H1 (cell line): ENCODE measurements at places on chromosomes 3 and 15. TPM values are rescaled to one million over a fixed set of nuclear protein-coding genes. Genes with fewer than 3 reads are reported as not detected.

- H3K27ac ChIP-seq = no peak overlapping the region
- H3K4me1 ChIP-seq = peaks cover 7% of the 10 kb centered on the region
- no peak overlapping the region for H3K4me3 ChIP-seq
- H3K27me3 ChIP-seq = no peaks in the 10 kb centered on the region; the same call in 1 of the 2 replicates
- no peaks in the 10 kb centered on the region for H3K36me3 ChIP-seq
These were observed 31.6 kb upstream of the PDZRN3 start for GRCh38 chr3:73656241-73656890.

DNA sequence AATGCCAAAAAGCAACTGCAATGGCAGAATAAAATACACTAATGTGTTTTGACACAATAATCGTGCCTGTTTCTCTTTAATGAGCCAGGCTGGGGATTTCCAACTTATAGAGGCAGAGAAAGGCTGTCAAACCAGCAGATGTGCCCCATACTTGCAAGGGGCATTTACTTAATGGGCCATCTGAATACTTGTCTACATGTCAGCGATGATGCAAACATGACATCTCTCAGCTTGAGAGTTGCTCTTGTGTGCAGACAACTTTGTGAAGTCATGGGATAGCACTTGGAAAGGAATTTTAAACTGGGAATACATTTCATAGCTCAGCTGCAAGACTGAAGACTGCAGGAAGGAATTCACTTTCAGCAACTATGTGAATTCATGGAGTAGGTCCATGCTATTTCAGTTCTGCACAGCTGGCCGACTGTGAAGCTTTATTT lies 127.4 kb upstream of the ADAMTS9 start:
- no peaks in the 10 kb centered on the region for H3K4me1 ChIP-seq
- H3K27ac ChIP-seq = no peak overlapping the region
- no peak overlapping the region for H3K4me3 ChIP-seq
- no peaks in the 10 kb centered on the region for H3K27me3 ChIP-seq

DNA sequence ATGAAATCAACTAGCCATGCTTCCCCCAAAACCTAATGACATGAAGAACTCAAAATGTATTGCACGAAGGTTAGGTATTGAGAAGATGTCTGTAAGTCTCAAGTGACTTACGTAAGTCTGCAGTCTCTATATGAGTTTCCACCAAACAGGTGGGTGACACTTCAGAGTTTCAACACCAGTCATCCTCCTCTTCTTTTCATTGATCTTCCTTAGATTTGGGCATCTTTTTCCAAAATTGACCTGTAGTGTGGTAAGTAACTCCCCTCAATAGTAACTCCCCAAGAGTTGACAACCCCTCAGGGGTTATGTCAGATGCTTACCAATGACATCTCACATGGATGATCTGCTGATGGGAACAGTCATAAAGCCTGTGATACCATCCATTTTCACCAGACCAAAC lies 46.1 kb downstream of the GPR176 start:
- no peaks in the 10 kb centered on the region; the same call in 1 of the 2 replicates for H3K4me1 ChIP-seq
- H3K27ac ChIP-seq = no peak overlapping the region
- DNase-seq = no peak
- no peaks in the 10 kb centered on the region for H3K27me3 ChIP-seq

GRCh38 chr3:182568261-182568660 lies 225.0 kb upstream of the ATP11B start:
- H3K36me3 ChIP-seq = no peaks in the 10 kb centered on the region
- H3K27me3 ChIP-seq = no peaks in the 10 kb centered on the region
- H3K4me3 ChIP-seq = no peak overlapping the region

DNA sequence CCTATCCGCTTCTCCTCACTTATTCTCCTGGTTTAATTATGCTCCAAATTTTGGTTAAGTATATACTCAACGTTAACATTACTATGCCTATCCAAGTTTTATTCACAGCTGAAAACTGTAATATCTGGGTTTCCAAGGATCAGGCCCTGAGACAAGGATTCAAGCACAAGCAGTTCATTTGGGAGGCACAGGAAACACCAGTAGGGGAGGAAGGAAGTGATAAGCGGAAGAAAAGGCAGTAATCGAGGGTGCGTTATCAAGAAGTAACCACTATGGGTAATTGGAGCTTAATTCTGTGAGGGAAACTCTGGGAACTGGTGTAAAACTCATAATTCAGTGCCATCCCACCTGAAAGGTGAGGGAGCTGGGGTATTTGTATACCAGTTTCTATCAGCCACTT lies 120.3 kb downstream of the KCNAB1 start:
- no peak overlapping the region for H3K27ac ChIP-seq
- no peaks in the 10 kb centered on the region for H3K4me1 ChIP-seq
- H3K27me3 ChIP-seq = no peaks in the 10 kb centered on the region
- no peak overlapping the region for H3K4me3 ChIP-seq

DNA sequence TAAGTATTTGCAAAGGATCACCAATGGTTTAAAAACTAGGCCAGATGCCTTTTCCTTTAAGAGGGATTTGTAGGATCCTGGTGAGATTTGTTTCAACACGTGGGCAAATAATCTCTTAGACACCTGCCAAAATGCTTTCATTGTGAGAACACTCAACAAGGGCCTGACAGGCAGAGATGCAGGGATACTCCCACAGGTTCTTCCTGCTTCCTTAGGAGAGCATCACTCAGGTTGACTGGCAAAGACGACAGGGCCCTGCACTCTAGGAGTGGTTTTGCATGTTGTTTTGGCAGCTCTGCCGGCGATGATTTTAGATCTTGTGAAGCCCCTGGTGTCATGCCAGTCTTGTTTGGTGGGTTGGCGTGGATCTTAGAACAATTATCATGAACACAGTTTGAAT lies 184.5 kb downstream of the NR1D2 start:
- no peak overlapping the region for H3K27ac ChIP-seq
- no peak overlapping the region for H3K4me3 ChIP-seq
- H3K4me1 ChIP-seq = no peaks in the 10 kb centered on the region
- no peak for DNase-seq
- H3K36me3 ChIP-seq = no peaks in the 10 kb centered on the region
- no peaks in the 10 kb centered on the region for H3K27me3 ChIP-seq

GRCh38 chr3:133887803-133888703 lies 7.6 kb downstream of the RAB6B start:
- H3K27me3 ChIP-seq = no peaks in the 10 kb centered on the region
- no peak overlapping the region for H3K27ac ChIP-seq
- H3K4me1 ChIP-seq = no peaks in the 10 kb centered on the region
- H3K4me3 ChIP-seq = no peak overlapping the region

- no peaks in the 10 kb centered on the region for H3K36me3 ChIP-seq
- no peak overlapping the region for H3K27ac ChIP-seq
- no peaks in the 10 kb centered on the region for H3K27me3 ChIP-seq
- H3K4me1 ChIP-seq = no peaks in the 10 kb centered on the region
- H3K4me3 ChIP-seq = no peak overlapping the region
These were observed 140.8 kb downstream of the DIPK2A start for GRCh38 chr3:144112437-144112836.

GRCh38 chr3:142444343-142444742 lies 3.5 kb downstream of the XRN1 start:
- H3K27me3 ChIP-seq = no peaks in the 10 kb centered on the region
- no peaks in the 10 kb centered on the region for H3K4me1 ChIP-seq
- DNase-seq = no peak
- no peak overlapping the region for H3K4me3 ChIP-seq
- H3K27ac ChIP-seq = no peak overlapping the region

DNA sequence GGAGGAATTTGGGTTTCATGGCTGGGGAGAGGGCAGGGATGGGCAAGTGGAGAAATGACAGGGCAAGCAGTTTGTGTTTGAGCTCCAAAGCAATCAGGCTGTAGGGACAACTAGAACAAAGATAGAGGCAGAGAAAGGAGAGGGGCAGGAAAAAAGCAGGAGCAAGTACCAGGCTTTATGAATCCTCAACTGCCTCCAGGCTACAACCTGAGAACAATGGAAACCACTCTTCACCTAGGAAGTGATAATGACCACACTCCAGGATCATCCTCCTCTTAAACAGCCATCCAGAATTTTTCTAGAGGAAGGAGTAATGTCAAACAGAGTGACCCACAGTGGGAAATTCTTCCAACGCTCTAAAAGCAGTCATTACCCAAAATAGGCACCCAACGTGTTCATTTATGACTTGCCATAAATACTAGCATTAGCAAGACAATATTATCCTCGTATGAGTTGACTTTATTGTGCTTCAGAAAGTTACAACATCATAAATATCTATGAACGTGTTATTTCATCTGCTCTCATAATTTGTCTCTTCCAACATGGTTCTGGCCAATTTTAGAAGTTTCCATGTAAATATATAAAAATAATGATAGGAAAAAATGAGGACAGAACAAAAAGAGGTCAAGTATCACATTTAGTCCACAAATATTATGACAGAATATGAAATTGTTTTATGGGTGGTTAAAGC lies 50.5 kb downstream of the TNFAIP8L3 start:
- H3K4me3 ChIP-seq = no peak overlapping the region
- no peaks in the 10 kb centered on the region for H3K36me3 ChIP-seq
- no peak overlapping the region for H3K27ac ChIP-seq
- DNase-seq = no peak
- H3K4me1 ChIP-seq = no peaks in the 10 kb centered on the region; the same call in 1 of the 2 replicates

DNA sequence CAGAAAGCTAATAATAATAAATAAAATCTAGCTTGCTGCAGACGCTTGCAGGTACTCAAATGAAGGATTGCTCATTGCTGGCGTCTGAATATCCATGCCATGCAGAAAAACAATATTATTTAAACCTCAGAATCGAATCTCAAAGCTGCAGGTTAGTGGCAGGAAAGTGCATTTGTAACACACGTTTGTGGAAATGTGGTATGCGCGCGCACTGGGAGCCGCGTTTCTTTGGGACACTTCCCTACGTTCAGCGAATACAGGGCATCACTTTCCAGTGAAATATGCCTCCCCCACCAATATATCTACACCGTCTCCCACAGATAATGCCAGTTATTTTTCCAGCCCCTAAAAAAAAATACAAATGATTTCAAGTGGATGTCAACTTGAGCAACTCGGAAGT lies 37.1 kb downstream of the ZIC4 start:
- H3K4me3 ChIP-seq = no peak overlapping the region; the same call in 1 of the 2 replicates
- DNase-seq = no peak
- peaks cover 92% of the 10 kb centered on the region for H3K27me3 ChIP-seq
- peaks cover 17% of the 10 kb centered on the region for H3K4me1 ChIP-seq
- H3K36me3 ChIP-seq = no peaks in the 10 kb centered on the region

DNA sequence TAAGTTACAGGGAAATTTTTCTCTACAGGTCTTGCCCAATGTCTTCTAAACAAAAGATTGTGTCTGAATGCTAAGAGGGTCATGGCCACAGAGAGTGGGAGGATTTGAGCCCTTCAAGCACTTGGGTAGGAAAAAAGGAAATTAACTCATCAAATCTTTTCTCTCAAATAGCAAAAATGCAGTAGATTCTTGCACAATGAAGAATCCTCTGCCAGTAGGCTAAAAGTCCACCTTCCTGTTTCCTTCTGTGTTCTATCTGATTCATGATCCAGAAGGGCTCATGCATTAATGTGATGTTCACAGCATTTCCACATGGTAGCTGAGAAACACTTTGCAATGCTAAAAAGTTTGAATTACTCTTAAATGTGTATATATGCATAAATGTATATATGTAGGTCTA lies 177.1 kb downstream of the CD47 start:
- no peaks in the 10 kb centered on the region for H3K4me1 ChIP-seq
- no peaks in the 10 kb centered on the region for H3K27me3 ChIP-seq
- no peak overlapping the region for H3K27ac ChIP-seq
- H3K4me3 ChIP-seq = no peak overlapping the region
- no peaks in the 10 kb centered on the region for H3K36me3 ChIP-seq

- H3K4me3 ChIP-seq = no peak overlapping the region
- no peaks in the 10 kb centered on the region for H3K36me3 ChIP-seq
- H3K27ac ChIP-seq = no peak overlapping the region
- no peaks in the 10 kb centered on the region for H3K27me3 ChIP-seq
- DNase-seq = no peak
- H3K4me1 ChIP-seq = peaks cover 4% of the 10 kb centered on the region
These were observed 8.7 kb upstream of the TMEM212 start for GRCh38 chr3:171834461-171834801.

GRCh38 chr15:97174886-97175540 lies 785.5 kb upstream of the ARRDC4 start:
- no peaks in the 10 kb centered on the region for H3K27me3 ChIP-seq
- no peak for DNase-seq
- H3K27ac ChIP-seq = no peak overlapping the region
- H3K4me1 ChIP-seq = peaks cover 5% of the 10 kb centered on the region
- H3K36me3 ChIP-seq = no peaks in the 10 kb centered on the region

DNA sequence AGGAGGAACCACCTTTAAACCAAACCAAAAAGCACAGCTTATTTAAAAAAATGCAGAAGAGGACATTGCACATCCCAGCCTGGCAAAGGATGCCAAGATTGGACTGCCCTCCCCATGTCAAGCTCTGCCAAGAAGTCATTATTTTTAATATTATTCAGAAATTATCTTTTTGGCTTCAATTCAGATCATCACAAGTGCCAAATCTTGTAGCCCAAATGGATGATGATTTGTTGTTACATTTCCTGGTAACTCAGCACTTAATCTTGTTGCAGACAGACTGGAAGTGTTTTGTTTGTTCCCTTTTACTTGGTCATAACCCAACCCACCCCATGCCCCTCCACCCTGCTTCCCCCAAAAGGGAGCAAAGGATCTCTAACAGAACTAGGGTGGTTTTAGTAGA lies 28.1 kb upstream of the LXN start:
- H3K36me3 ChIP-seq = no peaks in the 10 kb centered on the region
- DNase-seq = no peak
- no peaks in the 10 kb centered on the region for H3K4me1 ChIP-seq
- H3K27ac ChIP-seq = no peak overlapping the region

DNA sequence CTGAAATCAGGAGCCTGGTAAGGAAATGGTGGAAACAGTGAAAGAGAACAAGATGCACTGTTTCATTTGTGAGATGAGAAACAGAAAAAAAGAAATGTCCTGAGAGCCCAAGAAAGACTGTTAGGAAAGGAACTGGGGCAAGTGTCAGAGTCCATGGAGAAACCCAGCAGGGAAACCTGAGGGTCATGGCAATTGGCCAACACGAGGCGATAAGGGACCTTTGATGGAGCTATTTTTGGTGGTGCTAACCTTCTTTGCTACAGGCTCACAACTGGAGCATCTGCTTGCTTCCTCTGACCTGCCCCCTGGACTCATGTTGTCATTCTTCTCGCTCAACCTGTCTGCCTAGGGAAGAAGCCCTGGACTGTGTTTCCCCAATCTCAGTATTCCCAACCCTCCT lies 4.2 kb upstream of the TMEM41A start:
- no peaks in the 10 kb centered on the region for H3K27me3 ChIP-seq
- no peak for DNase-seq
- H3K4me1 ChIP-seq = no peaks in the 10 kb centered on the region
- no peaks in the 10 kb centered on the region for H3K36me3 ChIP-seq
- H3K4me3 ChIP-seq = no peak overlapping the region

- no peak overlapping the region for H3K4me3 ChIP-seq
- no peaks in the 10 kb centered on the region for H3K27me3 ChIP-seq
- no peak for DNase-seq
- no peaks in the 10 kb centered on the region for H3K4me1 ChIP-seq
These were observed 870.2 kb downstream of the SI start for GRCh38 chr3:164208048-164208447.

UBP1 gene
- 64.5 and 71.9 TPM in 2 replicates for total RNA-seq

NPAP1 gene
- total RNA-seq = 0.07 TPM in 1 of 2 replicates, not detected in the other

CYP19A1 gene
- not detected in 2 replicates for total RNA-seq

ZNF501 gene
- total RNA-seq = 5.3 and 6.4 TPM in 2 replicates

SI gene
- total RNA-seq = not detected in 2 replicates
